ENCODE measurements at places on chromosomes 2 and 18. TPM values are rescaled to one million over a fixed set of nuclear protein-coding genes. Genes with fewer than 3 reads are reported as not detected.

DNA sequence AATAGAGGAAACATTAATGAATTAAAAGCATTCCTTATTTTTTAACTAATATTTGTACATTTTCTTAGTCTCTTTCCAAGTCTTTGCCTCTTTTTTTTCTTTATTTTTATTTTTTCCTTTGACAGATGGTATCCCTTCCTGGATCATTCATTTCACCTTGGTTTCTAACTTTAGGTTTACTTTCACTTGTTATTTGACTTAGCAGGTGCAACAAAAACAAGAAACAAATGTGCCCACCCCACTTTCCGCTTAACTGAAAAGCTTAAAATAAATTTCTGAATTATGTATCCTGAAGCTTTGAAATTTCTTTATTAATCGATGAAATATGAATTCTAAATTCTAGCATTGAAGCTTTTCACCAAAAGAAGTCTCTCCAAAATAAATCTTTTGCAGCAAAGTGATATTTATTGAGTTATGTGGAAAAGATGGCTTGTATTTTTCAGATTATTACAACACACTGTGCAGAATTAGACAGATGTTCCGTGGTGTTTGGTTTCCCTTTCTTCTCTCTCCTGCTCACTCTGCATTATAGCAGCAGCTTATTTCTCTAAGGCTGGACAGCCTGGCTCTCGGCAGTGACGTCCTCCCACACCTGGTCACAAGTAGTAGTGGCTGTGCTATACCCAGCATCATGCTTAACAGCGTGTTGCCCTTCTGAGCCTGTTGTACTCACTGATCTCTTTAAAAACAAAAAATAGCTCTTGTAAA is 99.1 kb upstream of the ZNF397 start:
- DNase-seq, result no peak

DNA sequence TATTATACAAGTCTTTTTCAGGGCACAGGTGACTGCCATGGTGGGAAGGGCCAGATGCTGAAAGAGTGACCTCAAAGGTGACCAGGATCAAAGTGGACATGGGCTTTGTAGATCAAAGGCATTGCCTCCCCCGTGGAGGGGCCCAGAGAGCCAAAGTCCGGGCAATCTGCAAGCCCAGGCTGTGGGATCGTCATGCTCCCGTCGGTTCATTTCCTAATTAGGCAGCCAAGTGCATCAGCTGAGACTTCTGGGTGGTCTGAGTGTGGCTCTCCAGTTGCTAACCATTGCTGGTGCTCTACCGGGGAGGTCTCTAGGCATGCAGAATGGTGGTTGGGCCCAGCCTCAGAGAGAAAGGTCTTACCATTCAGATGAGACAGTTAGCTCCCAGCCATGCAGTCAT is 61.6 kb downstream of the TRIB2 start:
- DNase-seq, result no peak

DNA sequence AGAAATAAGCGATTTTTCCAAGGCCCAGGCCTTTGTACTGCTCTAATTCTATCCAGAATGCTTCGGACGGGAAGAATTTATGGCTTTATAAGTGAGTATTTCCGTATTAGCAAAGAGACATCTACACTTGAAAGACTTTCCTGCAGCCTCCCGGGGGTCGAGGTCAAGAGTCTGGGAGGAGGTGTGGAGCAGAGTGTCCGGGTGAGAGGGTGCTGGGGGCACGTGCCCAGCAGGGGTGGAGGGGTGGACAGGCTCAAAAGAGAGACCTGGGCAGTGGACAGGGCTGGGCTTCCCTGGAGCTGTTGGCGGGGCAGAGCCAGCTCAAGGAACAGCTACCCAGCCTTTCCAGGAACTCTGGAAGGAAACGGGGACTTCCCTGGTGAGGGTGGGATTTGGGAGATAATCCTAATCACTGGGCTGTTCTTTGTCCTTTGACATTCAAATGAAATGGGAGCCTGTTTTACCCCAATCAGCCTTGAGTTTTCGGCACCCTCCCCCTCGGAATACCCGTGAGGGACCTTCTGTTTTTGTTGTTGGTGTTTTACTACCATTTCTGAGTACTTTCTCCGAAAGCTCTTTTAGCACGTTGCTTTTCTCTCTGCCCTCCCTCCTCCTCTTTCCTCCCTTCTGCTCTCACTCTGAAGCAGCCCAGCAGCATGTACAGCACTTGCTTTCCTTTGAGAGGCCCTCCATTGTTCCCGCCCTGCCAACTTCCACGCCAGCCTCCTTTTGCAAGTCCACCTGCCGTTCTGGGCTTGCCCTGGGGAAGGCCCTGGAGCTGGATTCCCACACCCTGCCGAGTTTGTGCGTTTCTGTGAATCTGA is 164.7 kb downstream of the AGAP1 start:
- peak; percentile 69 for DNase-seq

GRCh38 chr2:69356471-69356870 is 30.6 kb downstream of the GFPT1 start:
- DNase-seq, result no peak

GRCh38 chr18:30860741-30861140 is 181.8 kb downstream of the DSC3 start:
- DNase-seq, result no peak

Gene LONRF2
- polyA plus RNA-seq, result 35.1 TPM

Gene DYTN
- polyA plus RNA-seq, result not detected

Gene NTSR2
- 3.5 TPM for polyA plus RNA-seq

Gene PASK
- polyA plus RNA-seq, result 20.1 TPM

Gene SMYD1
- polyA plus RNA-seq, result not detected

Gene PER2
- polyA plus RNA-seq, result 9.9 TPM

Gene CD207
- not detected for polyA plus RNA-seq

Gene XIRP2
- polyA plus RNA-seq, result 0.35 TPM

All from spinal cord (tissue), 10 donors.